ENCODE measurements at places on chromosomes 5 and 9. TPM values are rescaled to one million over a fixed set of nuclear protein-coding genes. Genes with fewer than 3 reads are reported as not detected.

DNA sequence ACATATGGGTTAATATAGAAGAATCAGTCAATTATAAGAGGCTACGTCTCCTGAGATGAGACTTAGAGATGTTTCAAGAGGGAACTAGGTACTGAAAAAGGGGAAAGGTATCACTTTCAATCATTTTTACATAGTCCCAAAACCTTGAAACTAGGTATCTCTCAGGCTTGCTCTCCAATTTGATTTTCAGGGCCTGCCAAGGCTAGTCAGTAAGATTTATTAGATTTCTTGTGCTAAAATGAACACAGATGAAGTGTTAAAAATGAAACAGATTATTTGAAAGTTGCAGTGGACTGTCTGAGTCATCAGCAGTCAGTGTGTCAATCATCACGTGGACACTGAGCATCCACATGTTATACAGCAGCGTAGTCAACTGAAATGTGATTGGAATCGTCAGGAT, 591.1 kb downstream of the DTWD2 start:
- no peak for ATAC-seq

GRCh38 chr5:137266186-137266585, 232.9 kb downstream of the SPOCK1 start:
- ATAC-seq: no peak

- ATAC-seq: peak; percentile 47
Observed at GRCh38 chr9:87662808-87663528, 63.0 kb upstream of the CTSL start.

DNA sequence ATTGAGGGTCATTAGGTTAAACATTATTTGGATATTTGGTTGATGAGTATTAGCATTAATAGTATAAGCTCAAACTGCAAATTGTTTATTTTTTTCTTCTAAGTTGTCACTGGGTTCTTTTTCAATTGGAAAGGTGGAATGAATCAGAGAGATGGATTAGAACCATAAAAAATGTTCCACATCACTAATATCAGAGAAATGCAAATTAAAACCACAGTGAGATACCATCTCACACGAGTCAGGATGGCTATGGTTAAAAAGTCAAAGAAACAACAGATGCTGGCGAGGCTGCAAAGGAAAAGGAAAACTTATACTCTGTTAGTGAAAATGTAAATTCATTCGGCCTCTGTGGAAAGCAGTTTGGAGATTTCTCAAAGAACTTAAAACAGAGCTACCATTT, 122.8 kb downstream of the CCDC192 start:
- no peak for ATAC-seq

DNA sequence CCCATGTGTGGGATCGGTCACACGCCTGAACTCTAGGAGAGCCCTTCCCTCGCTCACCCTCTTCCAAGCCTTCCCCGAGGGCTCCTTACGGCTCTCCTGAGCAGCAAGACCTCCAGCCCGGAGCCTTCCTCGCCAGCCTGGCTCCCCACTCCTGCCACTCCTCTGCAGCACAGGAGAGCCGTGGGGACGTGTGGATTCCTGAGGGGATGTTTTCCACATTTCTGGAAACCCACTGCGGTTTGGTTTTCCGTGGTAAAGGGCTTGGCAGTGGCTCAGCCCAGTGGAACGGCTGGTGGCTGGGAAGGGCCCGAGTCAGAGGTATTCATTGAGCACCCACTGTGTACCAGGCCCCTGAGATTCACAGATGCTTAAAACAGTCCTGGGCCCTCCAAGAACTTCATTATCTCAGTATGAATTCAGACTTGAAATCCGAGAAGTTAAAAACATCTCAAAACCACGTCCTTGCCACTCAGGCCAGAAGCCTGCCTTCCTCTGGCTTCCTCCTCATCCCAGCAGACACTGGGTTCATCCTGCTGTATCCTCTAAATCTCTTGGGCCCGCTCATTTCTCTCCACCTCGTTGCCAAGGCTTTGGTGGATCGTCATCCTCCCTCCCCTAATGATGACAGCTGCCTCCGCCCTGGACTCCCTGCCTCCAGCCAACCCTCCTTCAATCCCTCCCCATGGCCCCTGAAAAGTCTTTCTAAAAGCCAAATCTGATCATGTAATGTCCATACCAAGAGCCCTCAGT, 109.6 kb downstream of the FGF18 start:
- no peak for ATAC-seq

GRCh38 chr9:135772056-135772646, 70.2 kb downstream of the KCNT1 start:
- ATAC-seq: no peak

DNA sequence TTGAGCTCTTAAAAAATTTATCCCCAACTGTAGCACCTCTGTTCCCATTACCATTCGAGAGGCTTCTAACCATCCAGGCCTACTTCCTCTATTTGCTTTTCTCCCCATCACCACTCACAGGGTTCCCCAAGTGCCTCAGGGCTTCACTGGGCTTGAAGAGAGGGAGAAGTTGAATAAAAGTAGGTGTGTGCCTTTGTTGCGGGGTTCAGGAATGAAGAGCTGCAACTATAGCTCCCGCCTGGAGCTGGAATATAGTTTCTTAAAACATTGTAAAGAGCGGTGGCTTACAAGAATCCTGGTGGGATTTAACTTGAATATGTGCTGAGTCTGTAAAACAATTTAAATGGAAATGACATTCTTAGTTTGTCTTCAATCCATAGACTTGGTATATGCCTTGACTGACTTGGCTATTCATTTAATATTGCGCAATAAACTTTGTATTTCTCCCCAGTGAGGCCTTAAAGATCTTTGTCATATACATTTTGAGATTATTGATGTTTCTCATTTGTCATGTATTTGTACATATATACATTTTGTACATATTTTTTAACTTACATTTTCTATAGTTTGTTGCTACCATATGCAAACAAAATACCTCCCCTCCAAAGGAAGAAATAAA, 7.2 kb downstream of the ENTREP1 start:
- no peak for ATAC-seq

DNA sequence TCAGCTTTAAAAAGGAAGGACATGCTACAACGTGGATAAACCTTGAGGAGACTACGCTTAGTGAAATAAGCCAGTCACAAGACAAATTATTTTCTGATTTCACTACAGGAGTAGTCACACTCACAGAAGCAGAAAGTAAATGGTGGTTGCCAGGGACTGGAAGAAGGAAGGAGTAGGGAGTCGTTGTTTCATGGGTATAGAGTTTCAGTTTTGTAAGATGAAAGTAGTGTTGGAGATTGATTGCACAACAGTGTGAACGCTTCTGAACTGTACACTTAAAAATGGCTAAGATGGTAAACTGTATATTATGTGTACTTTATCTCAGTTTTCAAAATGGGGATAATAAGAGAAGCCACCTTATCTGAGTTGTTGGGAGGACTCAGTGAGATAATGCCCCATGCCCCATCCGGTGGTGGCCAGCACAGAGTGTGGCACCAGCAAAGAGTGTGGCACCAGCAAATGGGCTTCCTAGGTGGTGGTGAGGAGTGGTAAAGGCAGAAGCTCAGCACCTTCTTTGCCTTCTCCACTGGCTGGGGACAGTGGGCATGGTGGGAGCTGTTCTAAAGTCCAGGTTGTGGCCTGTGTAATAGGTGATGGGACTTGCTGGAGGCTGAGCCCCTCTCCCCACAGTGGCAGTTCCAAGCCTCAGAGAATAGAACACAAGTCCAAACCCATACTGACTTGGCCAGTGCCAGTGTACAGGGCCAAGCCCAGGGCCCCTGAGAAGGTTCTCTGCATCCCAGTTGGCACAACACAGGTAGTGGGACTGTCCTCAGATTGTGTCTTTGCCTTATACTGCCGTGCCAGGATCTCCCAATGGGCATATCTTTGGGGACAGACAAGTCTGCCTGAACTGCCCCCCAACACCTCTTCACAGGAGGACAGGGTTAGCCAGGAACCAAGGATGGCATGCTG, 4.4 kb downstream of the SLC22A4 start:
- ATAC-seq: no peak

GRCh38 chr9:129900263-129901027, 65.2 kb downstream of the USP20 start:
- no peak for ATAC-seq

GRCh38 chr5:33114361-33114760, 326.4 kb upstream of the TARS1 start:
- no peak for ATAC-seq

DNA sequence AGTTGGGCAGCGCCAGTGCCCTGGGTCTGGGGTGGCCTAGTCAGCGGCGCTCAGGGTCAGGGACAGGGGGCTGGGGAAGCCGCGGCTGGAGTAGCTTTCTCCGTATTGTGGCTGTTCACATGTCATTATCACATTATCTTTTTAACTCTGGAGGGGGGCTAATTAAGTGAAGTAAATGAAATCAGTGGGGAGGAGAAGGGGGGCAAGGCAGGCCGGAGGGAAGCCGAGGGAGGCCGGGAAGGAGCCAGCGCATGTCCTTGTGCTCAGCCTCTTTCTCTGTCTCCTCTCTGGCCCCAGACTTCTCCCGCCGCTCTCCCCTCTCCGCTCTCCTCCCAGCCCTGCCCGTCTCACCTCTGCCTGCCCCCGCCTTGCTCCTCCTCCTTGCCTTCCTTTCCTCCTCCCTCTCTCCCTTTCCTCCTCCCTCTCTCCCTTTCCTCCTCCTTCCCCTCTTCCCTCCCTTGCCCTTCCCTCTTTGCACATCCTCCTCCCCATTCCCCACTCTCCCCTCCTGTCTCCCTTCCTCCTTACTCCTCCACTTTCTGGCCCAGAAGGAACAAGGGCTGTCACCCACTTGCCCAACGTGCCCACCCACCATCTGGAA, 38.7 kb downstream of the ASS1 start:
- ATAC-seq: no peak

DNA sequence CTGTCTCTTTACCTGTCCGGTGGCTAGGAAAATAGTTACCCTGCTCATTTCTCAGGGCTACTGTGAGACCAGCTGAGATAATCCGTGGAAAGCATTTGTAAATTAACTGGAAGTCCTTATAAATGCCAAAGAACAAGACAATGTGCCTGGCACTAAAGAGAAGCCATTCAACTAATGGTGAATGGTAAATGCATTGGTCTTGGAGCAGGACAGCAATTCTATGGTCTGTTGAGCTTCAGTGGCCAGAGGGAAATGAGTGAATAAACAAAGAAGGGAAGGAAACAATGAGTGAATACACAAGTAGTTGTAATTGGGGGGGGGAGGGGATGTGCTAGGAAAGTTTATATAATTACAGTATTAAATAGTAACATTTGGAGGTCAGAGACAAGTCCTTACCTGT, 353.6 kb downstream of the SEMA5A start:
- ATAC-seq: no peak

GRCh38 chr9:90697808-90698207, 55.2 kb upstream of the DIRAS2 start:
- ATAC-seq: no peak

DNA sequence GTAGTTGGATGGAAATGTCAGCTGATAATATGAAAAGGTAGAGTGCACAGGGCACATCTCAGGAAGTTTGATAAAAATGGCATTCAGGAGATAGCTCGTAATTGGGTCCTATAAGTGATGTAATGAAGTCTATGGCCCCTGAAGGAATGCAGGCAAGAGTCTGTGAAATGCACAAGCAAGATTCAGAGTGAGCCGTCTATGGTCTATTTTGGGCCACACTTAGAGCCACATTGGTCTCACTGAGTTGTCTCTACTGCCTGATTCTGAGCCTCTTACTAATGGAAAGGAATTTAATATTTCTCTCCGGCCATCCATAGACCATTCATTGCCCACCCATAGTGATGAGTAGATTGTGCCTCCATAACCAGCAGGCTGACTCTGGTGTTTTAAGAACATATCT, 111.3 kb upstream of the KCNN2 start:
- ATAC-seq: no peak

DNA sequence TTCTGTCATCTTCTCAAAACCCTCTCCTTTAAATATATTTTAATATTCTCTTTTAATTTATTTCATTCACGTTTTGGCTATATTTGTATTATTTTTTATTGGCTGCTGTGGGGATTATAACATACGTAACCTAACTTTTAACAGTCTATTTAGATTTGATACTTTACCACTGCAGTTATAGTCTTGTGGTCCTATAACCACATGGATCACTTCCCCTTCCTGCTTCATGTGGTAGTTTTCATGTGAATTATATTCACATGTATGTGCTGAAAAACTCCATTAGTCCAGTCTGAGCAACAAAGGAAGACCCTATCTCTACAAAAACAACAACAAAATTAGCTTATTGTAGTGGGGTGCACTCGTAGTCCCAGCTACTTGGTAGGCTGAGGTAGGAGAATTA, 34.3 kb downstream of the CENPP start:
- no peak for ATAC-seq

- no peak for ATAC-seq
Observed at GRCh38 chr5:173626505-173626820, 10.0 kb upstream of the BOD1 start.

GRCh38 chr5:59337240-59337639, 556.3 kb downstream of the PDE4D start:
- no peak for ATAC-seq

DNA sequence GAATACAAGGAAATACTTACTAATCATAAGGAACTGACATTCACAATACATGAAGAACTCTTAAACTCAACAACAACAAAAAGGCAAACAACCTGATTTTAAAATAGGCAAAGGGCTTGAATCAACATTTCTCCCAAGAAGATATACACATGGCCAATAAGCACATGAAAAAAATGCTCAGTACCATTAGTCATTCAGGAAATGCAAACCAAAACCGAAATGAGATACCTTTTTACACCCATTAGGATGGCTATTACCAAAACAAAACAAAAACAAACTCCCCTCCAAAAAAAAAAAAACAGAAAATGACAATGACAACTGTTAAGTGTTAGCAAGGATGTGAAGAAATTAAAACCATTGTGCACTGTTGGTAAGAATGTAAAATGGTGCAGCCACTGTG, 104.1 kb upstream of the ZNF462 start:
- ATAC-seq: no peak

DNA sequence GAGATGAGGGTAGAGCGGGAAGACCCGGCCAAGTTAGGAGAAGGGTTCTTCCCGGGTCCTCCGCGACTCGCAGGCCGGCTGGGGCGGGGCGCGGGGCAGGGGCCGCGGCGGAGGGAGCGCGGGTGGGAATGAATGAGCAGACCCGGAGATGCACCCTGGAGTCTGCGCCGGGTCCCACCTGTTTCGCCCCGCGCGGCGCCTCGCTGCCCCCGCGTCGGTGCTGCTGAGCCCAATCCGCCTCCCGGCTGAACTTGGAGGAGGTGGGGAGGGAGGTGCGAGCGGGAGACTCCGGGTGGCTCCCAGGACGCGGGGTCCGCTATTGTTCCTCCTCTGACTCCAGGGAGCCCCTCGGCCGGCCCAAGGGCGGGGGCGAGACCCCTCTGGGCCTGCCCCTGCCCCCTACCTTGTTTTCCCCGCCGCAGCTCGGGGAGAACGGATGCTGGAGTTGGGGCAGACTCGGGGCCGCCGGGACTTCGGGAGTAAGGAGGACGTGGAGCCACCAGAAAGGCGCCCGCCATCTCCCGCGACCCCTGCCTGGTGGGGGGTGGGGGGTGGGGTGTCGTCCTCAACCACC, 659 bp downstream of the RAI14 start:
- ATAC-seq: peak; percentile 14

GRXCR2 gene
- not detected for total RNA-seq

AK1 gene
- 73.9 TPM for total RNA-seq

IFNA2 gene
- total RNA-seq: not detected

PBX3 gene
- total RNA-seq: 81.4 TPM

MSMP gene
- total RNA-seq: 2.0 TPM

KIF4B gene
- total RNA-seq: under 0.01 TPM

ANKDD1B gene
- total RNA-seq: not detected

RXRA gene
- 57.3 TPM for total RNA-seq

DNLZ gene
- 23.7 TPM for total RNA-seq

DBH gene
- not detected for total RNA-seq

FAM169A gene
- 0.57 TPM for total RNA-seq

S1PR3 gene
- 193 TPM for total RNA-seq

INPP5E gene
- 7.5 TPM for total RNA-seq

C9orf152 gene
- total RNA-seq: not detected

OR2K2 gene
- total RNA-seq: not detected

Data from gastroesophageal sphincter (tissue), 4 donors.